Cardiac atrium fibroblast (primary cell): ENCODE measurements at places on chromosomes 16 and 17. TPM values are rescaled to one million over a fixed set of nuclear protein-coding genes. Genes with fewer than 3 reads are reported as not detected.

MYH8 gene
- total RNA-seq, result not detected in 2 replicates

TVP23A gene
- 0.18 TPM in 1 of 2 replicates, not detected in the other for total RNA-seq

MPV17L gene
- 0.18 and 0.81 TPM in 2 replicates for total RNA-seq

PARD6A gene
- total RNA-seq, result 0.90 TPM in 1 of 2 replicates, not detected in the other

SMIM5 gene
- not detected in 2 replicates for total RNA-seq
